ENCODE measurements at places on chromosomes 6 and 20.

- no peak for DNase-seq
These were observed 461.1 kb downstream of the MMUT start for GRCh38 chr6:49001856-49002541.

DNA sequence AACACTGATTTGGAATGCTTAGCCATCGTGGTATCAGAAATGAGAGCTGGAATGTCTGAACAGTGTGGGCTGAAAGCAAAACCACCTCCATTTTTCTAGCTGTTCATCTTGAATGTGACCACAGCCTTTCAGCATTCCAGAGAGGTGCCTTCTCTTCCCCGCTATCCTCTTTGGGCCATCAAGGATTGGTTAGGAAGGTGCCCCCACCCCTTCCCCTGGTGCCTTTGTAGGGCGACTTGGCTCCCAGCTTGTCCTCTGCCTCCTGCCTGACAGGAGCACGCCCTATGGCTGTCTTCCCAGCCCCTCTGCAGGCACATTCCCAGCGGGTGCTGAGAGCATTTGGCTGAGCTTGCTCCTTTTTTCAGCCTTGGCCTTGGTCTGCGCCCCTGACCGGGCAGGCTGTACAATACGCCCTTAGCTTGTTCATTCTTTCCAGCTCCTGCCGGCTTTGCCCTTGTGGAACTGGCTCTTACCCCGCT, 97.5 kb downstream of the ARMC2 start:
- DNase-seq: no peak

DNA sequence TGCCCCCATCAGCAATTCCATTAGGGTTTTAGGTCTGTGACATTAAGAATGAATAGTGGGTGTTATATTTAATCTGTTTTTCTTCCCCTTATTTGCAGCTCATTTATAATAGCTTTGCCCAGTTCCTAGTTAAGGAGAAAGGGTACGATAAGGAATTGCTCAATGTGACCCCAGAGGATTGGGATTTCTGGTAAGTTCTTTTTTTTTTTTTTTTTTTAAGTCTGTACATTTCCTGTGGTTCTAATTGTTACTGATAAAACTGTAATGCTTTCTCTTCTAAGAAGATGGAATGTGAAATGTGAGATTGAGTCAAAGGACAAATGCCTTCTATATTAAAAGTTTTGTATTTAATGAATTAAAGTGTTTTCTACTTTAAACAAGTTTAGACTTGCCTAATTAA, 5.5 kb downstream of the NT5DC1 start:
- DNase-seq: no peak

- DNase-seq: no peak
These were observed 3.2 kb downstream of the NKX2-2 start for GRCh38 chr20:21510414-21511384.

DNA sequence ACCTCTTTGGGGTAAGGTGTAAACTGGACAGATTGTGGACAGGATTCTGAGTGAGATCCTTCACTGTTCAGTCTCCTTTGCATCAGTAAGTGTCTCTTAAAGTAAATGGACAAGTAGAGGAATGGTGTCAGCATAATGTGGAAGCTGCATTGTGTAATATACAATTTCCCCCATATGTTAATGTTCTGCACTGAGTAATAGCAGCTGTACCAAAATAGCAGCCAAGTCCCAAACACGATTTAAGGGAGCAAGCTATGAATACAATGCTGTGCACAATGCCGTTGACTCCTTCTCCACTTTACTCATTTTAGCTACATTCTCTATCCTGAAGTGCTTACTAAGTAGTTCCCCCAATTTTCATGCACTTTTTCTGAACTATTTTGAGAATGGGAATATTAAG, 21.1 kb upstream of the TRIM26 start:
- no peak for DNase-seq

All from GF-D8 (cell line).